ENCODE measurements at places on chromosomes 11 and 22.

DNA sequence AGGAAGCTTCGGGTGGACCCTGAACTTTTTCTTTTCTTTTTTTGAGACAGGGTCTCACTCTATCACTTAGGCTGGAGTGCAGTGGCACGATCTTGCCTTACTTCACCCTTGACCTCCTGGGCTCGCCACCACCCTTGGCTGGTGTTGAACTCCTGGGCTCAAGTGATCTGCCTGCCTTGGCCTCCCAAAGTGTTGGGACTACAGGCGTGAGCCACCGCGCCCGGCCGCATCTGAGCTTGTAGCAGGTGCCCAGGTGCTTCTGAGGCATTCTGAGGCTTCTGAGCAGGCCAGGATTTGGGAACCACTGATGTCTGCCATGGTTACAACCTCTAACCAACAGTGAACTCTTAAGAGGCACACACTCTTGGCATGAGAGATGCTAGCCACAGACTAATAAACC lies 5.1 kb downstream of the USP35 start:
- DNase-seq: no peak

DNA sequence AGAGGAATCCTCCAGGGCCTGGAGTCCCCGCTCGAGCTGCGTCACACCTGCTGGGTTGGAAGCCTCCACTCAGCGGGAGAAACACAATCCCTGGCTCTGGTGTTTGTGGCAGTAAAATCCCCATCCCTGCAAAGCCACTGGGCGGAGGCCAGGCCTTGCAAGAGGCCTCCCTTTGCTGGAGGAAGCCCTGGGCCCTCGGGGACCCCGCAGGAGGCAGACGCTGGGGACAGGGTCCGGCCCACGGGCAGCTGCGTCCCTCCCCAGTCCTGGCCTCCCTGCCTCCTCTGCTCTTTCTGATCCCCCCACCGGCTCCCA lies 194.7 kb downstream of the BRD1 start:
- DNase-seq: no peak

- peak; percentile 75 for DNase-seq
Measured at GRCh38 chr11:3123761-3124733, 41.1 kb downstream of the OSBPL5 start.

GRCh38 chr22:19357270-19358105 lies 66.0 kb upstream of the CLTCL1 start:
- DNase-seq: no peak

DNA sequence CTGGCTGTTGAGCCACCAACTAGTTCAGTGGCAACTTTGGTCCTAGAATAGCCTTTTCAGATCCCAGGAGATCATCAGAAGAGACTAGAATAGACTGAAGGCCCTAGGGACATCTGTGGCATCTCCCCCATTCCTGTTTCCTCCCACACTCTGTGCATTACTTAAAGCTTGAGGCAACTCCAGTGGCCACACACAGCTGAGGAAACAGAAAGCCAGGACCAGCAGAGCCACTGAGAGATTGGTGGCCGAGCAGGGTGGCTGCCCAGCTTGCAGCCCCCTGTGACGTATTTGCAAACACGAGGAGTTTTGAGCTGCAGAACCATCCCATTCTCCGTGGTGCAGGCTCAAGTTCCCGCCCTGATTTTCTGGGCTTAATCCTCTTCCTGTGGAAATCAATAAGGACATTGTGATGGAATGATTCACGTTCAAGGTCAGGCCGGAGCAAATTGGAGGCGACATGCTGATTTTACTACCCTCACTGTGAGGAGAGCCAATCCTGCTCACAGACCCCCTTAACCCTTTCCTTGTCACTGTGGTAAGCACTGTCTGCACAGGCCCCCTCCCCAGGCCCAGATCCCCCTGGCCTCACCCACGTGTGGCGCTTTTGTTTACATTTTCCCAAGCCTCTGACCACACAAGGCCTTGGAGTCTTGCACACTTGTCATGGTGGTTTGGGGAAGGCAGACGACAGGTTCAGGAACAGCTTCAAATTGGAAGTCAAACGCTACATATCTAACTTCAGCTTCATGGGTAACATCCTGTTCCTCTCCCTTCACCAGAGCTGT lies 69.1 kb upstream of the MYOD1 start:
- DNase-seq: no peak

DNA sequence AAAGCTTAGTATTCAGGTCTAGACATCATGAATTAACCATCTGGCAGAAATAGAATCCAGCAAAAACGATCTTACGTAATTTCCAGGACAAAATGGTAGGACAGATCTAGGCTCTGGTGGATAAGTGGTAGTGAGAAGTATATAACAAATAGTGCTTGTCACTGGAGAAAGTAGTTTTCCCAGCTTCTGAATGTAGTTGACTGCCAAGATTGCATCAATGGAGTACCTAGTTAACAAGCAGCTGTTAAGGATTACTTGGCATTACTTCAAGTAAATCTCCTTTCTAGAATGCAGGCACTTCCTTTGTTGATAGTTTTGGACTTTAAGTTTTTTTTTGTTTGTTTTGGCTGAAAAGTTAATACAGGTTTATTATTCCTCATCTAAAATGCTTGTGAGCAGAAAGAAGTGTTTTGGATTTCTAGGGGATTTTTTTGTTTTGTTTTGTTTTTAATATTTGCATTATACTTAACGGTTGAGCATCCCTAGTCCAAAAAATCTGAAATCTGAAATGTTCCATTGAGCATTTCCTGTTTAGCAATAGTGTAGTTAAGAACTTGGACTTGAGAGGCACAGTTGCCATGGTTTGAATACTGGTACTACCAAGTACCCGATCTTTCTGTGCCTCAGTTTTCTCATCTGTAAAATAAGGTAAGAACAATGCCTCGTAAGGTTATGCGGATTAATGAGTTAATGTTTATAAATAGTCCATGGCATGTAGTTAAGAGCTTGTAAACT lies 20.3 kb downstream of the FAM118B start:
- DNase-seq: no peak

- DNase-seq: no peak
Measured at GRCh38 chr22:37922191-37922590, 16.1 kb downstream of the MICALL1 start.

GRCh38 chr11:110089617-110090282 lies 3.4 kb upstream of the ZC3H12C start:
- DNase-seq: no peak

GRCh38 chr22:22720201-22720723 lies 75.8 kb downstream of the GGTLC2 start:
- no peak for DNase-seq

DNA sequence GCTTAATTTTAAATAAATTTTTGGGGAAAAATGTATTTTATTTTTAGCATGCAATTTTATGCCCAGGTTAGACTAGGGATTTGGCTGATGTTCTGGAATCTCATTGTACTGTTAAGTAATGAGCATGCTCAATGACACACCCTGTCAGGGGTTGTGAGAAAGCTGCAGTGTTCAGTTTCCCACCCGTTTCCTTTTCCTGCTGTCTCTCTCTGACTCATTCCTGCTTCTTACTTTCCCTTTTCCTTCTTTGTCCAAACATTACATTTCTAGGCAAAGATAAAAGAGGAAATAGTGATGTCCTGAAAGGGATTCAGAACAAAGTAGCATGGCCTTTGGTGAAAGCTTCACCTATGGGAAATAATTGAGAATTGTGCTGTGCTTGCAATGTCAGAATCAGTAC lies 22.7 kb downstream of the OOSP3 start:
- no peak for DNase-seq

DNA sequence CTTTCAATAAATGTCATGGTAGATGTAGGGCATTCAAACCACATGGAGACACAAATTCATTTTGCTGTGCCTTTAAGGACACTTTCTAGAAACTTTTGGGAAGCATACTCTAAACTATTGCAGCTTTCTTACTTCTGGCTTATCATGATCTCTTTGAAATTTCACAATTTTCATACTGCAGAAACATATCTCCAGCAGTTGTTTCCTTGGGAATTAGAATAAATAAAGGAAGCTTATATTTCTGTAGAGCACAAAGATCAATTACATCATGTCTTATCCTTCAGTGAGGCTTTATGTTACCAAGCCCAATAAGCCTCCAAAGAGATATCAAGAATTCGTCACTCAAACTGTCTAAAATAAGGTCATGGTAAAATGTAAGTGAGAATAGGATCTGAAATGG lies 74.5 kb upstream of the RAB38 start:
- DNase-seq: no peak

- DNase-seq: no peak
Measured at GRCh38 chr11:37503411-37504059, 905.5 kb upstream of the RAG2 start.

GRCh38 chr11:19275496-19275895 lies 34.8 kb upstream of the E2F8 start:
- DNase-seq: no peak

- DNase-seq: no peak
Measured at GRCh38 chr11:80066291-80066690, 625.5 kb upstream of the TENM4 start.

- no peak for DNase-seq
Measured at GRCh38 chr11:29190313-29190712, 826.5 kb downstream of the KCNA4 start.

DNA sequence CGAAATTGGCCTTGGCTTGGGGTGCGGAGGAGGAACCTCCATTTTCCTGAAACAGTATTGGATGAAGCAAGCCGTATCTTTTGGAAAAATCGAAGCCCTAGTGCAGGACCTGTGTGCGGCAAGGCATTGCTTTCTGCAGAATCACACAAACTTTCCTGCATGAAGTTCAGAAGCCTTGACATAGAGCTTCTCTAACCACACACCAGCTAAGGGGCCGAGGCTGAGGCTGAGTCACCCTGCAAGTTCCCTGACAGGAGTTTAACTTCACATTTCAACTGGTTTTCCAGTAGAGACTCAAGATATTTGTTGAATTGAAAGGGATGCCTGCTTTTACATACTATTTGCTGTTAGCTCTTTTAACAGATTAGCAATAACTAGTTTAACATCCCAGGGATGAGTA lies 67.8 kb downstream of the TCF20 start:
- DNase-seq: no peak

DNA sequence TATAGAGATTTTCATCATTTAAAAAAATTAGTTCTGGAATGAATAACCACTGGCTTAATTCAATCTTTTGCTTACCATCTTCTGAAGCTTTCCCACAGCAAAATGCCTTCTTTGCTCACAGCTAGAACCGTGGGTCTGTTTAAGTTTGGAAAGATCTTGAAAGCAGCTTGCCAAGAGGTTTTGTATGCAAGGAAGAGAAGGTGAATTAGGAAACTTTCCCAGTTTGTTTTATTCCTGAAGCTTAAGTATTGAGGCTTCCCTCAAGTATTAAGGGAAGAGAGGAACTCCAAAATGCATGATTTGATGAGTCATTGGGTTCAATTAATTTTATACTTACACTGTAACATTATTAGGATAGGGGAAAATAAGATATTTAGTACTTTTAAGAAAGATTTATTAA lies 1.9 kb upstream of the ARHGEF12 start:
- no peak for DNase-seq

DNA sequence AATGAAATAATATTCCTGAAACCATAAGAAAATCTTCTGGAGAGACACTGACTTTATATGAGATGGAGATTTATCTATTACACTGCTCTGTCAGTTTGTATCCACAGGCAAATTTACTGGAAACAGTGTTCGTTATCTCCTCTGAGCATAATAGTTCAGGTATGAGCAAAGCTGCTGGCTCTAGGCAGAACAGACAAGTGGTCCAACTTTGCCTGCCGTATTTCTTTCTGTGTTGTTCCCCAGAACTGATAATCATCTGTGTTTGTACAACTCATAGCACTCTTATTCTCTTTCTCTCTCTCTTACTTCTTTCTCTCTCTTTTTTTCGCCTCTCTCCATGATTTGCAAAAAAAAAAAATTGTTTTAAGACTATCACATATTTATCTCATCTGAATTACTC lies 623.8 kb upstream of the CHORDC1 start:
- DNase-seq: no peak

DNA sequence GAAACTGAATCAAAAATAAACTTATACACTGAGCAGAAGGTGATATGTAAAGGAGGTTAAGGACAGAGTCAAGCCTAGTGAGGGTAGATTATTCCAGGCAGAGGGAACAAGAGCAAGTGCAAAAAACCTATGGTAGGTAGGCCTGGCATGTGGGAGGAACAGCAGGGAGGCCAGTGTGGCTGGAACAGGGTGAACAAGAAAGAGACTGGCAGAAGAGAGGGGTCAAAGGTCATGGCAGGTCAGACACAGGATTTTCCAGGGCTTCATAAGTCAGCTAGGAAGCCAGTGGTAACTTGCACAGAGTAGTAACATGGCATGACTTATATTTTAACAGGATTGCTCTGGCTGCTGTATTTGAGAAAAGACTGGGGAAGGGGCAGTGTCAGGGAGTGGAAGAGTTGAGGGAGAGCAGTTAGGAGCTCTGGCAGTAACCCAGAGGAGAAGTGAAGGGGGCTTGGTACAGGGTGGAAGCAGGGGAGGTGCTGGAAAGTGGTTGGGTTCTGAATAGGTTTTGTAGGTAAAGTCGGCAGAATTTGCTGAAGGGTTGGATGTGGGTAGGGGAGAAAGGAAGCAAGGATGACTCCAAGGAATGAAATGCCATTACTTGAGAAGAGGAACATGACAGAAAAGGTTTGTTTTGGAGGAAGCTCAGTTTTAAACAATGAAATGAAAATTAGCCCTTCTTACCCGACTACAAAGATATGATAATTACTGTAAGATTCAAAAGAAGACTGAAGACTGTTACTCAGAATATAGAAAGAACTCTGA lies 86.2 kb downstream of the ZNRF3 start:
- DNase-seq: no peak

GRCh38 chr22:40406063-40406890 lies 35.9 kb downstream of the SGSM3 start:
- no peak for DNase-seq

DNA sequence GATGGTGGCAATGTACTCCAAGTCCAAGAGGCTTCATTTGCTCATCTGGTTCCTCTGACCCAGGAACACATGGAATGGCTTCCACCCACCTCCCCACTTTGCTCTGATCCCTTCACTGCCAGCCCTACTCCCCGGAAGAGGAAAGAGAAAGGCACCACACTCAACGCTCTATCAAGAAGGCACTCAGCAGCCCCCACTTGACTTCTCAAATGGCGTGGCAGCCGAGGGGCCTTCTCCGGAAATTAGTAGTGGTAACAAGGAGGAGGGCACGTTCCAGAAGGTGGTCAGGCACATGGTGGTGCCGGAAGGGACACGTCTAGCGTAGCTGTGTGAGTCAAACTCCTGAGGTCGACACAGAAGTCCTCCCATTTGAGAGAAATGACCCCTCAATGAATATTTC lies 36.5 kb upstream of the CYP2D6 start:
- no peak for DNase-seq

- DNase-seq: no peak
Measured at GRCh38 chr11:13316528-13316961, 39.0 kb downstream of the BMAL1 start.

- peak; percentile 64 for DNase-seq
Measured at GRCh38 chr22:21865041-21865440, 2.4 kb downstream of the MAPK1 start.
